CD8-positive, alpha-beta memory T cell (primary cell): ENCODE measurements at places on chromosomes 16 and 17. TPM values are rescaled to one million over a fixed set of nuclear protein-coding genes. Genes with fewer than 3 reads are reported as not detected.

GRCh38 chr17:68085771-68086381, 50.3 kb downstream of the KPNA2 start:
- DNase-seq, result no peak

GRCh38 chr16:2282866-2283555, 15.1 kb upstream of the RNPS1 start:
- no peak for DNase-seq

DNA sequence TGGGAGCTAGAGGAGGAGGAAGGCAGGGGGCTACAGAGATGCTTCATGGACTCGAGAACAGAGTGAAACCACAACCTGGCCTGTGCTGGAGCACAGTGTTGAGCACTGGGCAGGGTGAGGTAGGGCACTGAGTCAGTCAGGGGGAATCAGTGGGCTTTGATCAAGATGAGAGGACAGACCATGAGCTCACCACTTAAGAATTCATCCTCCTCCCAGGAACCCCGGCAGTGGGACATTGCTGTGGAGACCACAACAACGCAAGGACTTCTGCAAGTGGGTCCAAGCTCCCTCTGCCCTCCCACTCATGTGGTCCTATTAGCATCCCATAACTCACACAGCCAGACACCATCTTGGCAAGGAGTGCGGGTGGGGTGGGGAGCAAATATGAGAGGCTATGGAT, 1.7 kb upstream of the CES5A start:
- DNase-seq, result no peak

DNA sequence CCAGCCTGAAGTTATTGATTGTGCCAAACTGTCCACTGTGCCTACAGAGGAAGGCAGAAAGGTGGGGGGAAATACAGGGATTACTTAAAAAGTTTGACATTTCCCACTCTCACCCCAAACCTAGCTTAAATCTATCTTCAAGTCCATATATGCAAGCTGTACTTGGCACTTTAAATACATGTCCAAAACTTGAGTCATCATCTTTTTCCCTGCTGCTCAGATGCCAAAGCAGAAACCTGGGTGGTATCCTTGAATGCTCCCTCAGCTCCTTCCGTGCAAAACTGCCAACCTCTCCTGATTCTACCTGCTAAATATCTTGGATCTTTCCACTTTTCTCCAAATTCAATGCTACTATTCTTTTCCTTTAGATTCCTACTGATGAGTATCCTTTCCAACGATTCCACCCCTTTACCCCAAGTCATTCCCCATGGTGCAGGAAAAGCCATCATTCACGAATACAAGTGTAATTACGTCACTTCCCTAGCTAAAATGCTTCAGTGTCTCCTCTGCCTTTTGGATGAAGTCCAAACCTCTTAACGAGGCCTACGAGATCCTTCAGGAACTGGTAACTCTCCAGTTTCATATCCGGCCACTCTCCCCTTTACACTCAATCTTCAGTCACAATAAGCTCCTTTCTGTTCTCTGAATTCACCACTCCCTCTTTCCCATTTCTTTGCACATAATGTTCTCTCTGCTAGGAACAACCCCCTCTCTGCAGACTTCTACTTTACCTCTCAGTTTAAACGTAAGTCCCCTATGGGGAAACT, 9.3 kb downstream of the BECN1 start:
- no peak for DNase-seq

DNA sequence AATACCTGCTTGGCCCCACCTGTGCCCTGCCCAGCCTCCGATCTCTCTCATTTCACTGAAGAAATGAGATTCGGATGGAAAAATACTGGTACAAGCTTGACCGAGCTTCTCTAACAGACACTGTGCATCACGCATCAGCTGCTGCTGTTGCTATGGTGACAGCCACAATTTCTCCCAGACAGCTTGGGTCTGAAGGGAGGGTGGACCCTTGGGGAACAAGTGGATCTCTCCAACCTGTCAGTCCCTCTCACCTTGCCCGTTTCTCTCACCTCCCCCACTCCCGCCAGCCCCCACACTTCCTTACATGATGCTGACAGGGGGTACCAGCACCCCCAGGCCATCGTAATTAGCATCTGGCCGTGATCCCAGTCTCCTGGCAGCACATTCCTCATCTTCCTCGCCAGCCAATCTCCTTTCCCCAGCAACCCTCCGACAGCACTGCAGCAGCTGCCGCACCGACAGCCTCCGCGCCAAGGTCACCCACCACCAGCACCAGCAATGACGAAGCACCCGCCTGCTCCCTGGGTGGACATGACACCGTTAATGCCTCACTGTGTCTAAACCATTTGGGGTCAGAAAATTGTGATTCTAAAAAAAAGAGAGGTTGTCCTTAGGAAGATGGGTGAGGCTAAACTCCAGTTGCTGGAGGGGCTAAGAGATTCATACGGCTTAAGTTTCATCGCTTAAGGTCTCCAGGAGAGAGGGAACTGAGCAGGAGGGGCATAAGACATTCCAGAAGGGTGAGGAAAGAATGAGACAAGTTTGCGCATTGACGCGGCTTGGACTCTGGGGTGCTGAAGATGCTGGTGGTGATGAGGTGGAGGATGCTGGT, 58.6 kb upstream of the TNRC6A start:
- DNase-seq, result no peak

GRCh38 chr17:36934144-36934691, 3.1 kb upstream of the LHX1 start:
- DNase-seq, result no peak

- DNase-seq, result no peak
Observed at GRCh38 chr16:19415461-19415860, 2.2 kb upstream of the TMC5 start.

DNA sequence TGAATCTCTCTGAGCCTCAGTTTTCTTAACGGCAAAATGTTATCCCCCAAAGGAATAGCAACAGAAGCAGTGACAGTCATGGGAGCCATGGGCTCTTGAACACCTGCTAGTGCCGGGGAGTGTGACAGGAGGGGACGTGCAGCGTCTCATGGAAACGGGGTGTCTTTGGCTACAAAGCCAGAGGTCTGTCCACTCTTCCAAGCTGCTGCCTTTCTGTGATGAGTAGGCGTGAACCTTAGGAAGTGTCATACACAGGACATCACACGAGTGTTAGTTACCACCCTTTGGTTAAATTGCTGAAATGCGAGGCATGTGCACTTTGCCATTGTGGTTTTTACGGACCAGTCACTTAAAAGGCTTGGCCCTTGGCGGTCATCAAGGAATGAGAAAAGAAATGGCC, 93.4 kb downstream of the IRF8 start:
- no peak for DNase-seq

- DNase-seq, result no peak
Observed at GRCh38 chr16:85445779-85446222, 167.3 kb upstream of the GSE1 start.

DNA sequence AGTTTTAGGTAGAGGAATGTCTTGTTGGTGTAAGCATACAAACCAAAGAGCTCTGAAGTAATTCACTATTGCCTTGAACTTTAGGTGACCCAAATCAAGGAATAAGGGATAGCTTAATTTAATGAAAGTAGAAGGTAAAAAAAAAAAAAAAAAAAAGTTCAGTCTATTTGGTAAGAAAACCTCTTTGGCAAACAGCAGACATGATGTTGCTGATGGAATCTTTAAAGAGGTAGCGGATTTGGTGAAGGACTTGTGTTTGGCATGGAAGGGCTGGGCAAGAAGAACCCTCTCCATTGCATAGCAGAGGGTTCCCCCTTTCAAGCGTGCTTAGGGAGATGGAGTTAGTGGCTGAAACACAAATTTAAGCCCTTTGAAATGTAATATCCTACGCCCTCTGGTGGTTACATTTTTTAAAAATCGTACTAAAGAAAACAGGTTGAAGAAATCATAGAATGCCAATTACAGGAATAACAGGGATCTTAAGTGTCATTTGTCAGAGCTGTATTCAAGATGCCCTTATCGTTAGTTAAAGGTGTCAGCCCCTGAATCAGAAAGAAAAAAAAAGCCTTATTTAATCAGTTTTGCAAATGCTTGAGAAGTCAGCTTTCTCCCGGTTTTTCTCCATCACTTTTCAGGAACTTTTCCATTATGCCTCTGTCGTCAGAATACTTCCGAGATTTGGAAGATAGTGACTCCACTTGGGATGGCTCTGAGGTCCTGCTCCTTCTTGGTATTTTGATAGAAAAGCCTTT, 383.1 kb downstream of the KCNJ2 start:
- no peak for DNase-seq

GRCh38 chr17:82237083-82237745, 8.4 kb downstream of the SLC16A3 start:
- DNase-seq, result peak; percentile 61

- DNase-seq, result no peak
Observed at GRCh38 chr16:13390093-13390985, 488.9 kb downstream of the SHISA9 start.

GRCh38 chr16:68368301-68368888, 57.6 kb downstream of the PRMT7 start:
- no peak for DNase-seq

DNA sequence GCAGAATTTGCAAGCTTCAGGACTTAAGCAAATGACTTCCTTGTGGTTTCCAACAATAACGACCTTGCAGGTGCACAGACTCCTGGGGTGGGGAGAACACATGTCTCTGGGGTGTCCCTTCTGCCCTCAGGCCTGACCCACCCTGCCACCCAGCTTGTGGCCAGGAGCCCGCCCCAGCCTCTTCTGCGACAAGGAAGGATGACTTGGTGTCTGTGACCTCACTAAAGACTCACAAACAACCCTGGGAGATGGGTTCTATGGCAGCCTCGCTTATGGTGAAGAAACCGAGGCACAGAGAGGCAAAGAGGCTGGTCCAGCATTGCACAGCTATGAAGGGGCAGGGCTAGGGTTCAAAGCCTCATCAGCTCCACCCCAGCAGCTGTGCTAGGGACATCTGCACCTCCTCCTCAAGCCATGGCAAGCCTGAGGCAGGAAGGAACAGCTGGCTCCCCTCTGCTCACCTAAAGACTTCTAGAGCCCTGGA, 2.6 kb downstream of the ATP2A3 start:
- DNase-seq, result peak; percentile 57

DNA sequence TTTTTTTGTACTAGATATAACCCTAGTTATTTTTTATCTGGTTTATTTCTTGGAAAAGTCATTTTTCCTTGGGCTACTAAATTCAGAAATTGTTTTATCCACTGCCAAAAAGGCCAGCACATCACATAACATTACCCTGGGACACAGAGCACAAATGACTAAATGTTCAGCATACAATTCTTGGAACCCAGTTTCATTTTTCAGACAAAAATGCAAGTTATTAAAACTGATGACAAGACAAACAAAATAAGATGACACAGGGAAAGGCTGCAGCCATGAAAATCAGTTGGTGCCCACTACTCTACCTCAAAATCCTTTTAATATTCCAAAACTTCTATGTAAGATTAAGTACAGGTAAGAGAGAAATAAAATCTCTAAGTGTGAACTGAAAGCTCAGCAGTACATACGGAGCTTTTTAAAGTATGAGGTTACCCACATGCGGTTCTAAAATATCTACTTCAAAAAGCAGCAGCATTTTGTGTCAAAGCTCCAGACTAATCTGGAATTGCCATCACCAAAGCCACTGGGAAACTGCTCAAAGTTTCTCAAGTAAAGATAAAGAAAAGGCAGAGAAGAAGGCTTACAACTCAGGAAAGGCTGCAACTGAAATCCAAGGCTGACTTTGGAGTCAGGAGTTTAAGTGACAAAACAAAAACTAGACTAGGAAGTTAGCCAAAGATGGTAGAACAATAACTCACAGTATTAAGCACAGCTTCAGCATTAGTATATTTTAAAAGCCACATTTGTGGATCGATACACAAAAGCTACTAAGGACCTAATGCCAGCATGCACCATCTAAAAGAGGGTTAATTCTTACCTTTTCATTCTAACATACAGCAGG, 41.4 kb downstream of the AP1G1 start:
- DNase-seq, result no peak

- no peak for DNase-seq
Observed at GRCh38 chr16:69741951-69742904, 12.5 kb downstream of the NOB1 start.

GRCh38 chr16:74667255-74667700, 601 bp upstream of the RFWD3 start:
- peak; percentile 5 for DNase-seq

GRCh38 chr16:12900599-12901203, 697 bp upstream of the SHISA9 start:
- DNase-seq, result no peak

DNA sequence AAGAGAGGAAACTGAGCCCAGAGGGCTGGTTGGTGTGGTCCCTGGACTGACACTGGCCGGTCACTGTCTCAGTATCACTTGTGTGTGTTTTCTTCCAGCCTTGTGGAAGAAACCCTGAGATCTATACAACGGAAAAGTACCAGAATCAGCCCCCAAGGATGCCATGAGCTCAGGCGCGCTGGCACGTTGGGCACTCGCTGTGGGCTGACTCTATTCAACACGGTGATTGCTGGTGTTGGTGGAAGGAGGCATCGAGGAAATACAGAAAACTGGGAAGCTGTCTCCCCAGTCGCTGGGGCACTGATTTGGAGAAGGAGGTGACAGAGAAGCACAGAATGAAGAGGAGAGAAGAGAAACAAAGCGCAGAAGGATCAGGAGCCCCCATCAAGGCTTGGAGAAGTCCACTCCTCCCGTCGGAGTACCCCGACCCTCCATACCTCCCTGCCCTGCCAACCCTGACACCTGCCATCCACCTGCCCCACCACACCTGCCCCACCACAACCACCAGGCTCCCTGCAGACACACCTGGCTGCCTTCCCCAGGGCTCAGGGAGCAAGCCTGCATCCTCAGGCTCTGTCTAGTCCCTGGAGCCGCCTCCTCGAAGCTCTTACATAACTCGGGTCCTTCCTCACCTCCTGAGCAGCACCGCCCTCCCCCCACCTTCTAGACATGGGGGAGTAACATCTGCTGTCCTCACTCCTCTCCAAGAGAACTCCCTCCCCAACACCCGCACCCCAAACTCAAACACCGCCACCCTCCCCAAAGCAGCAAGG, 66.5 kb downstream of the RBFOX3 start:
- no peak for DNase-seq

- DNase-seq, result no peak
Observed at GRCh38 chr17:77269696-77270681, 129.2 kb downstream of the SEC14L1 start.

GRCh38 chr16:88537859-88538258, 32.3 kb upstream of the ZC3H18 start:
- DNase-seq, result no peak

DNA sequence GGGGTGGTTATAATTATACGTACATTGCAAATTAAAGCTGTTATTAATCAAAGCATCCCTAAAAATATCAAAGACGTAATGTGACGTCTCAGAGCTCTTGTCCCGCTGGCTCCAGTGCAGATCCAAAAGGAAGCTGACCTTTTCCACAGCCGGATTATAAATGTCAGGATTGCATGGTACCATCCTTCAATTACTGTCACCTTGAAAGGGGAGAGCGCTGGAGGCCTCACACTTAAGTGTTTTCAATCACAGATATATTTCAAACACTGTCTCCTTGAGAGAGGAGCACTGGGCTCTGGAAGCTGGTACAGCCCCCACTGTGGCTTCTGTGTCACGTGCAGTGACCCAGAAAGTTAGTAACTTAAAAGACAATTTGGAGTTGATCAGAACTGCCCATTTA, 94.2 kb downstream of the AIPL1 start:
- no peak for DNase-seq

KRTAP3-1 gene
- not detected for total RNA-seq

TRIM72 gene
- not detected for total RNA-seq

WSCD1 gene
- total RNA-seq, result 0.35 TPM

CACNG1 gene
- total RNA-seq, result not detected

CTU2 gene
- 69.0 TPM for total RNA-seq

RNF222 gene
- not detected for total RNA-seq

VPS25 gene
- total RNA-seq, result 101 TPM

ABCA10 gene
- total RNA-seq, result 0.60 TPM

OR4D2 gene
- total RNA-seq, result not detected
